Activated naive CD8-positive, alpha-beta T cell treated with anti-CD3 and anti-CD28 coated beads, Interleukin-2, amount 50 U/mL, for 16 hours (primary cell): ENCODE measurements at places on chromosomes 3 and 15.

DNA sequence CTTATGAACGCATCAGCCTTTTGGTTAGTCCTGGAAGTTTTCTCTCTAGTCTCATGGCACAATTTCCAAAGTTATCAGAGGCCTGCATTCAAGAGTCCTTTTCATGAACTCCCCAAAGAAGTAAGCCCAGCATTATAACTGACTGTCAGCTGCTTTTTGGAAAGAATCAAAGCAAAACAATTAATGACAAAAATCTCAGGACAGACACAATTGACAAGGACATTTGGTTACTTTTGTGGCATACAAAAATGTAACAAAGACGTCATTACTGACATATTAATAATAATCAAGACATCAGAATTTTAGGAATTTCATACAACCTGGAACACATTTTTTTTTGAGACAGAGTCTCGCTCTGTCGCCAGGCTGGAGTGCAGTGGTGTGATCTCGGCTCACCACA, 21.2 kb downstream of the KATNBL1 start:
- DNase-seq = no peak

GRCh38 chr3:67804089-67804488, 149.7 kb upstream of the SUCLG2 start:
- DNase-seq = no peak

- no peak for DNase-seq
Measured at GRCh38 chr3:42705058-42705767, 2.6 kb upstream of the HHATL start.

DNA sequence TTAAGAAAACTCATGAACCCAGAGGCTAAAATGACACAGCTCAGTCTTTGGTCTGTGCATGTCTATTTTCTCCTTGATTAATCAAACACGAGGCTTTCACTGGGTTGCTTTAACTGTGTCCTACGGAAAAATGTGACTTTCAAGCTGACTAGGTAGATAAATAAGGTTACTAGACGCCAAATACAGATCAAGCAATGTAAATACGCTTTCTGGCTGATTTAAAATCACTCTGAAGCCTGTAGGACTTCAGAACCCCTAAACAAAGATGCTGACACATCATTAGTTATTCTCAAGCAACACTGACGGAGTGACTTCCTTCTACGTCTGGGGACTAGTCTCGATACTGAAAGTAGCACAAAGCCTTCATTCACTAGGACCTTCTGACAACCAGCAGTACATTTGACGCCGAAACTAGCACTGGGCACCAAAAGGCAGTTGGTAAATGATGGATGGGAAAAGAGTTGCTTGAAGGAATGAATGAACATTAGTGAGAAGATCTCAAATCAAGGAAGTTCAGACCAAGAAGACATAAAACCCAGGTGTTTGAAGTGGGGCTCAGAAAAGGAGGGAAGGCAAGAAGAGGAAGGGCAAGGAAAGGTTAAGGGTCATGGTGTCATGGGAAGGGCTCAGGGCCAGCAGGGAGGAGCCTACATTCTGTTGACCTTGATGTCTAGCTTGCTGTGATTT, 67.1 kb upstream of the CDV3 start:
- no peak for DNase-seq

DNA sequence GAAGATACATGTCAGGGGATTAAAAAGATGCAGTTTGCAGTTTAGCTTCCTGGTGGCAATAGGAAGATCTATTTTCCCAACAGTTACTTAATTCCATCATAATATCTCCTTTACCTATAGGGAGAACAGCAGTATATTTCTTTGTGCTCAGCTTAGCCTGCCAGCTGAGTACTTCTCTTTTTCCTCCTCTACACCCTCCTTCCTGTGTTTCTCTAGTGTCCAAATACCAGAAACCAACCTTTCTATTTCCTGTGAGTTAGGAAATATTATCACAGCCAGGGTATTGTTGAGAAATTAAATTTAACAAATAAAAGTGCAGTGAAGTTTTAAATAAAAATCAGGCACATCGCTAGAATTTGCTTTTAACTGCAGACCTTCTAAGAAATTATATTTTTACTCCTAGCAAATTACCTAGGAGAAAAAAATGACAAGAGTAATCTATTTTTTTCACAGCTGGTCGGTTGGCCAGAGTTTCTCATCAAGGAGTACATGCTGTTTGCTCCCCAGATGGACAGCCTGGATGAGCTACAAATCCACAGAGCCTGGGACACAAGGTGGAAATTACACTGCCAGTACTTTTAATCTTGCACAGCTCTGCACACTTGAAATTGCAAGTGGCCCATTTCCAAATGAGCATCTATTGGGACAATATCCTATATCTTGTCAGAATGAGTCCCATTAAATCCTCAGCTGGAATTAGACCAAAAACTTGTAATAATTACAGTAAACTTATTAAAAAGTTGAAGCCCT, 185.2 kb upstream of the CFAP20DC start:
- DNase-seq = no peak

DNA sequence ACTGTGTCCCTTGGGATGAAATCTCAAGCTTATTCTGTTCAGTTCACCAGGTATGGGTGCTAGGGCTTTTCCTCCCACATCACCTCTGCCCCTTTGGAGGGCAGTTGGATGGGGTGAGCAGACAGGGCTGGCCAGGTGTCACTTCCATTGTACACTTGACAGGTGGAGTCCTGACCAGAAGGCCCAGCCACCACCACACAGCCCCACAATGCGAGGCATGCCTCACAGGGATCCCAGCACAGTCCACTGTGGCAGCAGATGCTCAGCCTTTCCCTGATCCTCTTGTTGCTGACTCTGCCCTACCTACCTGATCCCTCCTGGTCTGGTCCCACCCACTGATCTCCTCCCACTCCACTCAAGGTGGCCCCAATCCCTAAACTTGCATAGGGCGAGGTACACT, 88.2 kb downstream of the ANP32A start:
- DNase-seq = no peak

DNA sequence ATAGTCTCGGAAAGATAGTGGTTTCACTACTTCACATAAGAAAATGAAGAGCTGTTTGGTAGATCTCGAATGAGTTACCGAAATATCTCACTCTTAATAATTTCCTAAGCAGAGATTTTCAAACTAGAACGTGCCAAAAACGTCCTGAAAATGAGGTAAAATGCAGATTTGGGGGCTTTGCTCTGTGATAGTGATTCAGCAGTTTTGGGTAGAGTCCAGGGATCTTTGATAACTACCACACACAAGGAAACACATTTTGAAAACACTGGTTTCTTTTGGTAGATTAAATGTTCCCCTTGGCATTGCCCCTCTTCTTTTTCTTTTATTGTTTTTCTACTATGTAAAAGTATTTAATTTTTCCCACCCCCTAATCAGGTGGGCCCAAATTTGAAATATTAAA, 125.9 kb downstream of the EBLN2 start:
- no peak for DNase-seq

DNA sequence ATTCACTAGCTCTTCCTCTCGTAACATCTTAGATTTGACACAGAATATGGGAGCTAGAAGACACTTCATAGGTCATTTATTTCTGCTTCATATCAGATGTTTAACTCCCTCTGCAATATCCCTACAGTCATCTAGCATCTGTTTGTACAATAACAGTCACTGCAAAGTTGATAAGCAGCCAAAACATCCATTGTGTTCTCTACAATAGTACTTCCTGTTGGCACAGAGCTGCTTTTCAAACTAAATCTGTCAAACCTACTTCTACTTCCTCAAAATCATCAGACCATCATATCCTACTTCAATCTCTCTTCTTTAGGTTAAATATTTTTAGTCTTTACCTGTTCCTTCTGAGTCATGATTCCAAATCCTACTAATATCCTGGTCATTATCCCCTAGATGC, 233.2 kb downstream of the FGF12 start:
- no peak for DNase-seq

DNA sequence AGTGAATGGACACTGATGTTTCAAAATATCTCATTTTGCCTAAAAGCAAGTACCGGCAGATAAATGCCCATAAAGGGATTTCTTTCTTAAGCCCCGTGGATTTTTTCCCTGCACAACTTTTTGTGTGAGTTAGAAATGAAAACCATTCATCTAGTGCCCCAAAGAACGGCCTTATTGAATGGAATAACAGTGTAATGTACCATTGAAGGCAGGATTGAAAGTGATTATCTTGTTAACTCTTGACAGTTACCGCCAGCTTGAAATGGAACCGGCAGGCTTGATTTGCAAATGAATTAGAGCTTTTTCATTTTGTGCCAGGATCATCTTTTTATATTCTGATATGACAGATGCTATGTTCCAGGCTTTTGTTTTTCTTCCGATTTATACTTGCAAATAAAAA, 162.2 kb downstream of the RSRC1 start:
- no peak for DNase-seq

- no peak for DNase-seq
Measured at GRCh38 chr15:29914511-29914926, 92.3 kb upstream of the TJP1 start.

GRCh38 chr3:100427699-100428098, 26.4 kb downstream of the LNP1 start:
- no peak for DNase-seq

- DNase-seq = no peak
Measured at GRCh38 chr3:20280257-20280656, 94.3 kb upstream of the SGO1 start.

DNA sequence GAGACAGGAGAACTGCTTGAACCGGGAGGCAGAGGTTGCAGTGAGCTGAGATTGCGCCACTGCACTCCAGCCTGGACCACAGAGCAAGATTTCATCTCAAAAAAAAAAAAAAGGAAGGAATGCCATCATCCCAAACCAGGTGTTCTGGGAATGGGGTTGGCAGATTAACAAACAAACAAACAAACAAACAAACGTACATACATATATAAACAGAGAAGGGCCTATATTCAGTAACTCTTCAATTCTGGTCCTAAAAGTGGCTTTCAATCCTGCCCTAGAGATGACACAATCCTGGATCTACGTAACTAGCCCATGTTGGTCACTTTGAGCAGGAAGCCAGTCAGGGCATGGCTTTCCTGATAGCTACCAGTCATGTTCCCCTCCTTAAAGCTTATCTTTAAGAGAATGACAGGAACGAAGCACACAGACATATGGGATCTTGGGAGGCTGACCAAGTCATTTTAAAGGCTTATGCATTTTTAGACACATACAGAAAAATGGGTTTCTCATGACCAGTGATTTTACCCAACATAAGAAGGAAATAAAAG, 29.9 kb upstream of the RAB11A start:
- no peak for DNase-seq

GRCh38 chr3:40102182-40102581, 207.3 kb upstream of the EIF1B start:
- DNase-seq = no peak

DNA sequence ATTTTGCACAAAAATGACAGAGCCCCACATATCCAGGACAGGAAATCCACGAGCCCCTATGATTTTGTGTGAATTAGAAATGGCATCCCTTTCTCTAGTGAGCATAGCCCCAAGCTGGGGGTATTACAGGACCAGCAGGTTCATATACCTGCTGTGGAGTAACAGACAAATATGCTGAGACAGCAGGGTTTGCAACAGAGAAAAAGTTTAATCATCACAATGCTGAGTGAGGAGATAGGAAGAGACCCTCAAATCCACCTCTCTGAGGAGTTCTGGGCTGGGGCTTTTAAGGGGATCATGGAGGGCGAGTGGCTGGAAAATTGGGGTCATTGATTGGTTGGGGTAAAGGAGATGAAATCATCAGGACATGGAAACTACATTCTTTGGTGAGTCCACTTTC, 8.4 kb upstream of the MYZAP start:
- DNase-seq = no peak

DNA sequence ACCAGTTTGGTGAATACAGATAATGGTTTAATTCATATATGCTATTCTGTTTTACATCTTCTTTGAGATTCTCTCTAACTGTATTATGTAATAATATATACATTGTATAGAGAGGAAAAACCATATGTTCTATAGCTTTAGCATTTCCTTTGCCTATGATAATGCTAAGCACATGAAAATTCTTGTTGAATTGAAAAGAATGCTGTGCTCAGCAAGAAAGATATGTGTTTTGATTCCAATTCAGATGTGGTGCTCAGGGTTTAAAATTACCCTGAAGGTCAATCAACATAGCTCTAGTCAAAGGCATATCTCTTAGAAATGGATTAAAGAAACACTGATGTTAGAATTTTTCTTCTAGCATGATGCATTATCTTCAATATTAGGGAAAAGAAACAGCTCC, 8.5 kb upstream of the TUSC7 start:
- DNase-seq = no peak

DNA sequence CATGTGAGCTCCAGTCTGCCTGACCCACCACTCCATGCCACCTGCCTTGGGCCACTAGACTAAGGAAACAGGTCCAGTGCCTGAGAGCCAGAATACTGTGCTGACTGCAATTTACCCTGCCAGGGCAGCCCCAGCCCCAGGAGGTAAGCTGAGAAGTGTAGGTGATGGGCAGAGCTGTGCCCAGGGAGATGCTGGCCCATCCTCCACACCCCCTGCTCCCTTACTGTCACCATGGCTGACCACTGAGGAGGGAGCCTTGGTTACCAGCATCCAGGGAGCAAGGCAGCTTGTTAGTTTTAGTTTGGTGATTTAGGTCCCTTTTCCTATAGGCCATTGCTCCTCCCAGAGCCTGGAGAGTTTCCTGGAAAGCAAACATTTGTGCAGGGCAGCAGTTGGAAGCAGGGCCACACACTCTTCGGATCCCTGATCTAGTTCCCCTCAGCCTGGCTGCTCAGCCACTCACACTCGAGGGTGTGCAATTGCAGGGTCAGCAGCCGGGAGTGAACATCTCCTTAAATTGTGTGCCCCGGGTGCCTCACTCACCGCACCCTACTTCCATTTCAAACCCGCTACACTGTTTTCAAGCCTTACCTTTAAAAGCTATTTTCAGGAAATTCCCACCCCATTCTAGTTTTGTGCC, 2.0 kb downstream of the GALNT15 start:
- DNase-seq = no peak

DNA sequence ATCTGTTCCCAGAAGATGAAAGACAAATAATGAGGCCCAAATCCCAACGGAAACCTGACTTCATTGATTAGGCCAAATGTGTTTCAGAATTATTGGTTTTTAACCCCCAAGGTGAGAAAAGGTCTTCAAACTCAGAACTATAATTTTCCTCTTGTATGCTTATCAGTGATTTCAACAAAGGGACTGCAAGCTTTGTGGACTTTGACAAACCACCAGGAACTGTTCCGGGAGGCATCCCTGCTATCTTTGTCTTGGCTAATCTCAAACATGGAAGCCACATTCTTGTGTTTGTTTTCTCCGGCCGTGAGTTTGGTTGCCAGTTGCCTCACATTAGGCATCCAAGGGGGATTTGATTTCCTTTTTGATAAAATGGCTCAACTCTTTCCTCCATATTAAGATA, 19.5 kb downstream of the ARHGEF3 start:
- DNase-seq = no peak

DNA sequence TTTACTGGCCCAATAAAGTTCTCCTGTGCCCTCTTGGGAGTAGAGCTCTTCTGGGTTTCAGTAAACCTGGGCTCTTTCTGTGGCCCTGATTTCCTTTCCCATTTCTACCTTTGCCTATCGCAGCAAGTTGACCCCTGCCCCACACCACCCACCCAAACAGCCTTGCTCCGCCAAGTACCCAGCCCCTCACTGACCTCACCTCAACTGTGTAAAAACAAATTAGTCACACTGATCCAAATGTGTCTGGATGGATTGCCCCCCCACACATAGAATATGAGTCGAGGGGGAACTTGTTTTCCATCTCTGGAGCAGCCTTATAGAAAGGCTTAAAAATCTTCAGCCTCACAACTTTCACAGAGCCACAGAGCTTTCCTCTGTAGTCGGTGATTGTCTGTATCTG, 28.6 kb upstream of the VEPH1 start:
- DNase-seq = no peak
